ENCODE measurements at places on chromosomes 5 and 9. TPM values are rescaled to one million over a fixed set of nuclear protein-coding genes. Genes with fewer than 3 reads are reported as not detected.

GARIN3 gene
- not detected for total RNA-seq

DNA sequence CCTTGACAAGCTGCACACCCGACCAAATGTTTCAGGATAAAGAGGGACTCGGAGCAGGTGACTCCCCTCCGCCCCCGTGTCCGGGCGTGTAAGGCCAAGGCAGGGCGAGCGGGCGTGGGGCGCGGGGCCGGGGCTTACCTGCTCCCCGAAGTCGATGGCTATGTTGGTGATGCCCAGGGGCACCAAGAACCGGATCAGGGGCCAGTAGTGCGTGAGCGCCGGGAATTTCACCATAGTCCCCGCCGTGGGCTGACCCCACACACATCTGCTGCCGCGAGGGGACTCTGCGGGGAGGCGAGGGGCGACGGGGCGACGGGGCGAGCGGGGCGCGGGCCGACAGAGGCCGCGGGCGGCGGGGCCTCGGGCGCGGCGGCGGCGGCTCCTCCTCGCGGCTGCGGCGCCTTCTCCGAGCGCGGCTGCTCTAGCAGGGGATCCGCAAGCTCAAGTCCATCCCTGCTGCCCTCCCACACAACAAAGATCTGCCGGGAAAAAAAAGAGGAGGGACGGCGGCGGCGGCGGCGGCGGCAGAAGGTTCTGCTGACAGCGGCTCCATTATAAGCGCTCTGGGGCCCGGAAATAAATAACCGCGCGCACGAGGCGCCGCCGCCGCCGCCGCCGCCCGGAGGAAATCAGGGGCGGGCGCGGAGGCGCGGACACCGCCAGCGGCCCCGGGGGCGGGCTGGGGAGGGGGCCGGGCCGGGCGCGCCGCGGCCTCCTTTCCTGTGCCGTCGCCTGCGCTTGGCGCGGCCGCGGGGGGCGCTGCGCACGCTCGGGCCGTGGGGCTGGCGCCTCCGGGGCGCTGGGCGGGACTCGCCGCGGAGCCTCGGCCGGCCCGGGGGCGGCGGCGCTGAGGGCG is at the start of gene ANKH:
TSS of gene ANKH (minus strand) at position 565 of the 856 bp plus-strand sequence. CDS start at position 234, 331 bp downstream.
- H3K4me1 ChIP-seq: no peaks in the 10 kb centered on the region
- H3K27me3 ChIP-seq: no peaks in the 10 kb centered on the region
- DNase-seq: peak; percentile 89
- peak within 1 kb of the TSS; percentile 95 for H3K27ac ChIP-seq
- no peaks in the 10 kb centered on the region for H3K36me3 ChIP-seq
- H3K4me3 ChIP-seq: peak within 1 kb of the TSS; percentile 87

- no peak overlapping the region for H3K27ac ChIP-seq
- DNase-seq: no peak
- H3K27me3 ChIP-seq: no peaks in the 10 kb centered on the region
- no peaks in the 10 kb centered on the region for H3K36me3 ChIP-seq
- H3K4me1 ChIP-seq: peaks cover 5% of the 10 kb centered on the region
These were observed 6.0 kb downstream of the SLC2A6 start for GRCh38 chr9:133472753-133473378.

- no peaks in the 10 kb centered on the region for H3K27me3 ChIP-seq
- peak overlapping the region; percentile 90 for H3K27ac ChIP-seq
- peaks cover 6% of the 10 kb centered on the region for H3K4me1 ChIP-seq
- H3K36me3 ChIP-seq: no peaks in the 10 kb centered on the region
These were observed 475 bp downstream of the DDX31 start for GRCh38 chr9:132669319-132669697.

DNA sequence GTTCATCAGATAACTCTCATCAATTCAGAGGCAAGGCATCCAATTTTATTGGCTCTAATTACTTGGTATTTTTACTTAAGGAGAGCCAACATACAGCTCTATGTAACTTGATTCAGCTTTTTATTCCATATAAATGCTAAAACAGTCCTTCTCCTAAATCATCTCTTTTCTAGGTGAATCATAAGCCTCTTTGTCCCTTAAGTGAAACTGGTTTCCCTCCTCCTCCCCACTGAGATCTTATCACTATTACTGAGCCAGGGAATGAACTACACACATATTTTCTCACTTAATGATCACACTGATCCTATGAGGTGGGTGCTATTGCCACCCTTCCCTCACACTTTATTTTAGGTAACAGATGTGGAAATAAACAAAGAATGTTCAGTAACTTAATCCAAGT is 1143.8 kb downstream of the MAT2B start:
- H3K27ac ChIP-seq: no peak overlapping the region
- H3K36me3 ChIP-seq: no peaks in the 10 kb centered on the region
- H3K4me1 ChIP-seq: no peaks in the 10 kb centered on the region
- H3K4me3 ChIP-seq: no peak overlapping the region

TRAF1 gene
- total RNA-seq: 8.9 TPM

PCDHA5 gene
- 0.88 TPM for total RNA-seq

- no peak overlapping the region for H3K27ac ChIP-seq
- H3K36me3 ChIP-seq: no peaks in the 10 kb centered on the region
- H3K4me3 ChIP-seq: no peak overlapping the region
- no peaks in the 10 kb centered on the region for H3K27me3 ChIP-seq
- no peaks in the 10 kb centered on the region for H3K4me1 ChIP-seq
- no peak for DNase-seq
These were observed 117.5 kb upstream of the FSTL4 start for GRCh38 chr5:133729800-133730199.

GRCh38 chr5:31397926-31398557 is 133.9 kb downstream of the DROSHA start:
- no peak overlapping the region for H3K4me3 ChIP-seq
- DNase-seq: no peak
- H3K36me3 ChIP-seq: no peaks in the 10 kb centered on the region
- no peak overlapping the region for H3K27ac ChIP-seq
- no peaks in the 10 kb centered on the region for H3K27me3 ChIP-seq
- H3K4me1 ChIP-seq: no peaks in the 10 kb centered on the region

DNA sequence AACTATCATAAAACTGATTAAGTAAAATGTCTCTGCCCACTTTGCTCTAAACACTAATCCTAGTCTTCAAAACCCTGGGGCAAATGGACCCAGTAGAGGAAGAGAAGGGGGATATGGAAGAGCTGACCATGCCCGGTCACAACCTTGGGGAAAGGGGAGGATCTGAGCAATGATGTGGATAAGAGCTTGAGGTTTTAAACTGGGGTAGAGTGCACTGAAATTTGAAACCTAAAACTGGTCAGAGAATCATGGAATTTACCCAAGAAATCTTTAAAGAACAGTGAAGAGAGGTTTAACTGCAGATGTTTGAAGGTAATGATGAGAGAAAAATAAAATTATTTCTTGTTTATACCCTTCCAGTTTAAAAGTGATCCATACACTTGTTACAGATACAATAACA is 110.8 kb downstream of the MRPS30 start:
- no peaks in the 10 kb centered on the region for H3K27me3 ChIP-seq
- H3K4me3 ChIP-seq: no peak overlapping the region
- no peaks in the 10 kb centered on the region for H3K4me1 ChIP-seq
- H3K27ac ChIP-seq: no peak overlapping the region
- H3K36me3 ChIP-seq: no peaks in the 10 kb centered on the region
- no peak for DNase-seq

BRIX1 gene
- total RNA-seq: 9.2 TPM

GRCh38 chr9:92747459-92748232 is 17.0 kb downstream of the BICD2 start:
- peak; percentile 40 for DNase-seq
- no peaks in the 10 kb centered on the region for H3K4me1 ChIP-seq
- no peaks in the 10 kb centered on the region for H3K27me3 ChIP-seq
- peak overlapping the region; percentile 19 for H3K27ac ChIP-seq
- H3K4me3 ChIP-seq: no peak overlapping the region

GRCh38 chr9:88873635-88874034 is 117.6 kb upstream of the S1PR3 start:
- H3K27ac ChIP-seq: no peak overlapping the region
- no peak for DNase-seq
- H3K4me1 ChIP-seq: no peaks in the 10 kb centered on the region
- no peaks in the 10 kb centered on the region for H3K36me3 ChIP-seq
- H3K4me3 ChIP-seq: no peak overlapping the region
- H3K27me3 ChIP-seq: no peaks in the 10 kb centered on the region

MARVELD2 gene
- total RNA-seq: 43.3 TPM

KIAA0825 gene
- total RNA-seq: 4.1 TPM

FGF1 gene
- not detected for total RNA-seq

DNA sequence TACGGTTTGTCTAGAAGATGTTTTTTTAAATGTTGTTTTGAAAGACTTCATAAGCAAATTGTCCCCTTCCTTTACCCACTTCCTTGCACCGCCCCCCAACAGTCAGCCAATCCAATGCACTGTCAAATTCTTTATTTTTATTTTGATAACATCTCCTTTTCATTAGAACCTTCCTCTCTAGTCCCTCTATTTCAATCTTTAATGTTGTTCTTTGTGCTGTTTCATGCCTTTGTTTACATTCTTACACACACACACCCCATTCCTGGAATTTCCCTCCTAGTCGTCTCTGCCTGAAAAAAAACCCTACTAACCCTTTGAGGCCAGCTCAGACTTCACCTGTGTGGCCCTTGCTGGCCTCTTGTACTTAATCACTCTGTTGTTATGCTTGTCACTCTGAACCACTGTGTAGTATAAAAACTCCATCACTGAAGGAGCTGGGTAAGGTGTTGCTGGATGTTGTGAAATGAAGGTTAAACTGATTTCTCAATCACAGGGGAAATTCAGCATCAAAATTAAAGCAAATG is 133.4 kb downstream of the UGCG start:
- peaks cover 14% of the 10 kb centered on the region for H3K4me1 ChIP-seq
- peak overlapping the region; percentile 24 for H3K27ac ChIP-seq
- H3K27me3 ChIP-seq: no peaks in the 10 kb centered on the region
- DNase-seq: no peak
- no peak overlapping the region for H3K4me3 ChIP-seq

DNA sequence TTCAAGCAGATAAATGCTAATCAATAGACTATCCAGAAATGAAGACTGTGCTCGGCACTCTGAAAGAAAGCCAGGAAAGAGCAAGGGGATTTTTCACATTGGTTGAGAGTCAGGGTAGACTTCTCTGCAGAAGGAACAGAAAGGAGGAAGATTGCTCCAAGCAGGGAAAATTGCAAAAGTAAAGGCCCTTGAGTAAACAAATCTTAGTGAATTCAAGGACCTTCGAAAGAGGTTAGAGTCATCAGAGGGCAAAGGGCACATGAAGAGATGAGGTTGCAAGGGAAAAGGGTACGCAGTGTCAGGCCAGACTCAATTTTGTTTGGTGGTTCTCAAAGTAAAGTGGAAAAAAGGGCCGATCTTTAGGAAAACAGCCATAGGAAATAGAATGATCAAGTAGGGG is 157.6 kb upstream of the RAI14 start:
- DNase-seq: no peak
- no peaks in the 10 kb centered on the region for H3K27me3 ChIP-seq
- no peaks in the 10 kb centered on the region for H3K36me3 ChIP-seq
- H3K4me1 ChIP-seq: no peaks in the 10 kb centered on the region
- H3K4me3 ChIP-seq: no peak overlapping the region

- H3K27ac ChIP-seq: peak overlapping the region; percentile 72
- no peaks in the 10 kb centered on the region for H3K4me1 ChIP-seq
- no peaks in the 10 kb centered on the region for H3K27me3 ChIP-seq
- no peak for DNase-seq
- H3K4me3 ChIP-seq: no peak overlapping the region
These were observed 87.3 kb downstream of the LIFR start for GRCh38 chr5:38468978-38469706.

ZNF169 gene
- 34.7 TPM for total RNA-seq

- no peaks in the 10 kb centered on the region for H3K4me1 ChIP-seq
- no peak for DNase-seq
- no peak overlapping the region for H3K27ac ChIP-seq
- H3K27me3 ChIP-seq: no peaks in the 10 kb centered on the region
- H3K4me3 ChIP-seq: no peak overlapping the region
- no peaks in the 10 kb centered on the region for H3K36me3 ChIP-seq
These were observed 25.5 kb downstream of the CATSPER3 start for GRCh38 chr5:134993161-134993560.

- no peak overlapping the region for H3K4me3 ChIP-seq
- H3K27me3 ChIP-seq: no peaks in the 10 kb centered on the region
- H3K36me3 ChIP-seq: no peaks in the 10 kb centered on the region
- no peak for DNase-seq
- no peak overlapping the region for H3K27ac ChIP-seq
- no peaks in the 10 kb centered on the region for H3K4me1 ChIP-seq
These were observed 311.0 kb downstream of the AGTPBP1 start for GRCh38 chr9:85430659-85431338.

DNA sequence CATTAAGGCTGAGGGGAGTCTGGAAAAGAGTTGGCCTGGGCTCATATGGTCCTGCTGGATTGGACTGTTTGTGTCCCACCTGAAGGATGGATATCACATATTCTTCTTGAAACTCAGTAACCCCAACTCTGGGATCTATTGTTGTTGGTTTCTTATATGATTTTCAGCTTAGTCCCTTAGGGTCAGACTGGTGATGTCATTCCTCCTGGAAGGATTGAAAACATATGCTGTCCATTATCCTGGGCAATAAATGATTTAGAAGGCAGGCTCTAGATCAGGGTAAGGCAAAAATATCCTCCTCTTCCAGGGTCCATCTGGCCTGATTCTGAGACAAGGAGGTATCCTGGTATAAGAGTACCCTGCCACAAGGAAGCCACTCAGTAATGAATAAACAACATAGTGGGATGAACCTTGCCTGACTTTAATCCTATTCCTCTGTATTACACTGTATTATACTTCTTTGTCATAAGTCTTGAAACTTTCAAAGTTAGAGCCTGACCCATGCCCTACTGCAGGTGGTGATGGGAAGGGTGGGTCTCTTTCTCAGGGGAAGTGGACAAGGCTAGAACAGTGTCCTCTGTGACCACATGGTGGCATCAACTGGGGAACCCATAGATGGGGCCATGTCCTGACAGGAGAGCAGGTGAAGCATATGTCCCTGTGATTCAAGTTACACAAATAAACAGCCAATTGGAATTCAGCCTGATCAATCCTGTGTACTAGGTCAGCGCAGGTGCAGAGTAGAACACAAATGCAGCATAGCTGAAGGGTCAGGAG is 454.4 kb upstream of the TRPC7 start:
- no peak overlapping the region for H3K27ac ChIP-seq
- no peaks in the 10 kb centered on the region for H3K36me3 ChIP-seq
- DNase-seq: no peak
- no peaks in the 10 kb centered on the region for H3K27me3 ChIP-seq
- no peak overlapping the region for H3K4me3 ChIP-seq

DNA sequence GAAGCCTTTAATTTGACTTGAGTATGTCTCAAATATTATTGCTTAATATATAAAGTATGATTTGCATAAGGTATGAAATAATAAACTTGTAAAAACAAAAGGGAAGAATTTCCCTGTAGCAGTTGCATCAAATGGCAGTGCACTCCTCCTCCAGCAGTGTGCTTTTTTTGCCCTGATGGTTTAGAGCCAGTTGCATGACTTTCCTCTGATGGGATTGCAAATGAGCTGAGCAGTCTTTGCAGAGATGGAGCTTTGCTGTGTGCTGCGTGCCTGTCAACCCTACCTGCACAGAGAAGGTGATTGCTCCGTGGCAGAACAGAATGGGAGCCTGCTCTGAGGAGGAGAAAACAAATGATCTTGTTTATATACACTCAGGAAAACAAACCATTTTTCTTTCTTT is 22.7 kb upstream of the CATSPER3 start:
- H3K27me3 ChIP-seq: no peaks in the 10 kb centered on the region
- H3K36me3 ChIP-seq: peaks cover 3% of the 10 kb centered on the region
- no peak for DNase-seq
- H3K4me1 ChIP-seq: no peaks in the 10 kb centered on the region
- H3K4me3 ChIP-seq: no peak overlapping the region
